ENCODE measurements at places on chromosomes 6 and 20.
A peak's percentile ranks its signal among the peaks of the same experiment; 100 is the strongest.

DNA sequence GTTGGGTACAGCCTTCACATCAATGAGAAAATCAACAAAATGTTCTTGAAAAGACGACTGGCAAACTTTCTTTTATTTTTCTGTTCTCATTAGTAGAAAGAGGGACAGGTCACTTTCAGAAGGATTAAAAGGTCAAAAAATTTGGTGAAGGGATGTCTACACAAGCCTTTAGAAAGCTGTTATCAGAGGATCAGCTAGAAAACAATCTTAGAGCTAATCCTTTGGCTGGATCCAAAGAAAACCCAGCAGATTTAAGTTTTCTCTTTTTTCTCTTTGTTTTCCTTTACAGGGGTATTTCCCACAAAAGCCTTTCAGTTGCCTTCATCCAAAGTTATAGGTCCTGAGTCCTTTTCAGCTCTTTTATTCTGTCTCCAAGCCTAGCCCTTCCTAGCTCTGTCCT, 57.3 kb upstream of the EDN1 start:
- DNase-seq = no peak

DNA sequence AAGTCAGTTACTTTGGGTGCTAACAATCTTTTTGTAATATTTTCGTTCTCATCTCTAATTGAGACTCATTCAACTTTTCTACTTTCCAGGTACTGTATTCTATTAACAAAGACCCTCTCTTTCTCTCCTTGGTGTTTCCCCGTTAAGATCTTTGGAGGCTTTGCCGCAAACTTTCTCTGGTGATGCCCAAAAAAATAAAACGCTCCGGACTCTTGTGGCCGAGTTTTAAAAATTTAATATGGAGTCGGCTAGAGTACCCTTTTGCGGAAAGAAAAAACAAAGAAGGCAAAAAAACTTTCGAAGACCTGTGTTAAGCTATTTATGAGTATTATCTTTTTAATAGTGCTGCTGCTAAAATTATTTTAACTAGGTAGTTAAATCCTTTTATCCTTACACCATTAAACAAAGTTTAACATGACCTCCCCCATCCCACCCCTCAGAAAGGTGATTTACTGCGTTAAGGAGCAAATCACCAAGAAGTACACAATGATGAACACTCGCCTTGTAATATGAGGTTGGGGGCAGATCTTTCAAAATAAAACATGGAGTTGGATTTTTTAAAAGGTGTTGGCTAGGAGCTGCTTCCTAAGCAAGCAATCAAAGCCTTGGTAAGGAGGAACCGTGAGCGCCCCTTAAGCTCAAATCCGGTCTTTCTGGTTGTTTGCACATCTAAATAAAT, 10.0 kb downstream of the SIM1 start:
- no peak for DNase-seq

DNA sequence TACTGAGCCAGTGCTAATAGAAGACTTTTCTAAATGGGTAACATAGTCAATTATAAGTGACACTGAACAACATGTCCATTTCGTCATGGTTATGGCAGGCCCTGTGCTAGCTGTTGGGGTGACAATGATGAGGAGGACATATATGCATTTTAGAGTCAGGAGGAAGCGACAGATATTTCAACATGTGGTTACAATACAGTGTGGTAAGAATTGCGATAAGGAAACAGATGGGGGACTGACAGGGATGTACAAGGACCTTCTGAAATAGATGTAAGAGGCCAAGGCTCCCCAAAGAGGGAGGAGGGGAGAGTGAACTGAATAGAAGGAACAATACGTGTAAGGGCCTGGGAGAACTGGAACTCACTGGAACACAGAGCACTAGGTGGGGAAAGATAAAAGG, 11.7 kb downstream of the MMP24 start:
- no peak for DNase-seq

- no peak for DNase-seq
Observed at GRCh38 chr20:836190-836589, 2.7 kb downstream of the FAM110A start.

DNA sequence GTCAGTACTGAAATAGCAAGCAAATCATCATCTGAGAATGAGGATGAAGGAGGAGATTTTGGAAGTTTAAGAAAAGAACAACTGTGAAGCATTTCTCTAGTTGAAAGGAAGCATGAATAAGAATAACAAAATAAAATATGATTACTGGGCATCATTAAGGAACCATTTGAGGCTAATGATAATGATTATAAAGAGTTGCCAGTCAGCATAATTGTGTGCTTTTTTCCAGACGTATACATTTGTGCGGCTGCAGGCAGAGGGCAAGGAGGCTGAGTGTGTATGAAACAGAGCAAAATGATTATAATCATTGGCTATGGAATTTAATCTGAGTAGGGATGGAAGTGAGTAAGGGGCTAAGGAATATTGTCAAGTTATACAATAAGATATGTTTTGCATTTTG, 218.7 kb upstream of the FUT9 start:
- no peak for DNase-seq

DNA sequence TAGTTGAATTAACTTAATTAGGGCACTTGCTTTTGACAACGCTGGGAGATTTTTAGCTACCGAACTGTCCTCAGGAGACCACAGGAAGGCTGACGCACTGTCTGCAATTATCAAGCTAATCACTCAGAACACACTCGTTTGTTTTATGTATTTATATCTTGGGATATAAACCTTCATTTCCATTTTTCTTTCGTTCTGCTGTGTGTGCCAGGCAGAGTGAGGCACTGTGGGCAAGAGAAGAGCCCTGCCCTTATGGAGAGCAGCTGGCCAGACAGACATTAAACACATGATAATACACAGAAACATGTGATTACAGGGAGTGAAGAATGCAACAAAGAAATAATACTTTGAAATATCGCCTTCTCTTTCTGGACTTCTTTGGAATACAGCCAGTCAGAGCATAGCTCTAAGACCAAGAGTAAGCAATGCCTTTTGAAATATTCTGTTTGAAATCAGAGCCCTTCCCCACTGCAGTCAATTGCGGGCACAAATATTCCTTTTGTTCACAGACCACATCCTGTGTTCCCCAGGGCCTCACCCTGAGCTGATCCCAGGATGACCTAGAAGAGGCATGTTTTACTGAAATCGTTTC, 96.8 kb downstream of the ANKRD60 start:
- no peak for DNase-seq

- no peak for DNase-seq
Observed at GRCh38 chr20:41686961-41687360, 68.8 kb upstream of the CHD6 start.

GRCh38 chr6:131954059-131954774, 3.0 kb upstream of the CCN2 start:
- no peak for DNase-seq

- no peak for DNase-seq
Observed at GRCh38 chr6:45577836-45578504, 200.2 kb upstream of the SUPT3H start.

DNA sequence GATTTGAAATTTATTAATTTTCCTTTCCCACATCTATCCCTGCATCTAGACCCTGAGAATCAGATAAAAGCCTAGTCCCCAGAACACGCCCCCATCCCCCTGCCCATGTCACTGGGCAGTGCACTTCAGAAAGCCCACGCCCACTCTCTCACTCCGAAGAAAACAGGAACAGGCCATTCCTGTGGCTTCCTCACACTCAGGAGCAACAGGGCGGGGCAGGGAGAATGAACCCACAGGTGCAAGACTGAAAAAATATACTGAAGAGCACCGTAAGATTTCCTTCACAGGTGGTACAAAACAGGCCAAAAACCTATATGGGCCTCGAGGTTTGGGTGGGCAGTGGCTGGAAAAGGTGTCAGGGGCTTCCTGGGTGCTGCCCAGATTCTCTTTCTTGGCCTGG, 3.4 kb downstream of the OXT start:
- no peak for DNase-seq

DNA sequence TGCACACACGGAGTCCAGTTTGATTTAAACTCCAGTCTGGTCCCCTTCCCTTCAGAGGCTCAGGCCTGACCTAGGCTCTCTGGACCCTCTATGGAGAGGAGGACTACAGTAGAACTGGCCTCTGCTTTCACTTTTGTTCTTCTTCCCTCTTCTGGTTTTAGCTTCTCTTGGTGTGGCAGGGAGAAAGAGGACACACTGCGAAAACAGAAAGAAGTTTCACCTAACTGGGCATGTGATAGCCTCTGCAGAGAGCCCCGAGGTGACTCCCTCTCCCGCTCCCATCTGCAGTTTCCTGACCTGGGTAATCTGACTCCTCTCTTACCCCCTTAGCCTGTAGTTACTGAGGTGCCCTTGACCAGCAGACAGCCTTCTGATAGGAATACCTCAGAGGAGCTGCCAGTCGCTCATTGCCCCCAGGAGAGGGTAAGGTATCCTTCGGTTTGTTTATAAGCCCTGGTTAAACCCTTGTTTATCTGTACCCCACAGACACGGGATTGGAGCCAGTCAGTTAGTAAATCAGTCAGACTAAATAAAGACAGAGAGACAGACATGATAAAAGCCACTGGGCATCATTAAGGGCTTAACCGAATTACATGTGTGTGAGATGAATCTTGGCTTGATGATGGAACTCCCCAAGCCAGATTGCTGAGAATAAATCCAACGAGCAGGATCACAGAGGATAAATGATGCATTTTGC, 12.0 kb upstream of the DTNBP1 start:
- no peak for DNase-seq

DNA sequence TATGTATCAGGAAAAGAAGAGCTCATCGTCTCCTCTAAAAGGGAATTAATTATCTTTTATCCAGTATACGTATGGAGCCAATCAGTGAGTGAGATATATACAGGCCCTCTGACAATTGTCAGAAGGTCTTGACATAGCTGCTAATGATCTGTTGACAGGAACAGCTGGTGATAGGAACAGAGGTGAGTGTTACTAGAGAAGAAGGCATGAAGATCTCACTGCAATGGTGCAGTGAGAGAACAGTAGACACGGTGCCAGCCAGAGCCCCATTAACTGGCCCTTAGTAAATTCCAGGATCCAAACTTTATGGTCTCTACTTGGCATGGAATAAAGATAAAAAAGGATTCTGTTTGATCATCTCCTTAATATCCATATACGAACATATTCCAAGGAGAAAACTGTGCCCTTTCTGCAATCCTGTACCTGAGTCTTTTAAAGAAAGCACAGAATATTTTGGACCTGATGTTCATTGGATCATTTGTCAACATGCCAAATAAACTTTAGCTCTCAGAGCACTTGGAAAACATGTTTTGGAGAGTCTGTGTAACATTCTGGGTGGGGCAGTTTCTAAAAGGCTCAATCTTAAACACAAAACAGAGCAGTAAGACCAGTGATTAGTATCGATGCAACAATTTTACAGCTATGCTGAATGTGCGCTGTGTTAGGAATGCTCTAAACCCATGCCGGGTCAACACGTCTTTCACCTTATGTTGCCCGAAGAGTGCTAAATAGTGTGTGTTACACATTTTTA, 135.8 kb upstream of the CITED2 start:
- no peak for DNase-seq

DNA sequence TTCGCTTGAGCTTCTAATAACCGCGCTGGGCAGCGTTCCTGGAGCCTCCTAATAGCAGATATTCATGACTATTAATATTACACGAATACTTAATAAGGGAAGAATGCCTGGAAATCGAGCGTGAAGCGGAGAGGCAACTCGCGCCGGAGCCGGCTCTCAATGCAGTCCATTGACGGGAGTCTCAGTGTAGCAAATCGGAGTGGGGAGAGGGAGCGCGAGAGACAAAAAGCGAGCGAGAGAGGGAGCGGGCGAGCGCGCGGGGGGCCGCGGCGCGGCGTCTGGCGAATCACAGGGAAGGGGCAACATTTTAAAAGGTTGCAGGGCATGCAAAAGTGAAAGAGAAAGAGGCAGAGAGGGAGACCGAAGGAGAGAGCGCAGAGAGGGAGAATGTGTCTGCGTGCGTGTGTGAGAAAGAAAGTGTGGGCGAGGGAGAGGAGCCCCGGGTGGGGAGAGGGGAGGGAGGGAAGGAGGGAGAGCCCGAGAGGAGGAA, 2.9 kb downstream of the TFAP2A start:
- DNase-seq = no peak

- DNase-seq = no peak
Observed at GRCh38 chr6:71194724-71195123, 93.9 kb upstream of the OGFRL1 start.

DNA sequence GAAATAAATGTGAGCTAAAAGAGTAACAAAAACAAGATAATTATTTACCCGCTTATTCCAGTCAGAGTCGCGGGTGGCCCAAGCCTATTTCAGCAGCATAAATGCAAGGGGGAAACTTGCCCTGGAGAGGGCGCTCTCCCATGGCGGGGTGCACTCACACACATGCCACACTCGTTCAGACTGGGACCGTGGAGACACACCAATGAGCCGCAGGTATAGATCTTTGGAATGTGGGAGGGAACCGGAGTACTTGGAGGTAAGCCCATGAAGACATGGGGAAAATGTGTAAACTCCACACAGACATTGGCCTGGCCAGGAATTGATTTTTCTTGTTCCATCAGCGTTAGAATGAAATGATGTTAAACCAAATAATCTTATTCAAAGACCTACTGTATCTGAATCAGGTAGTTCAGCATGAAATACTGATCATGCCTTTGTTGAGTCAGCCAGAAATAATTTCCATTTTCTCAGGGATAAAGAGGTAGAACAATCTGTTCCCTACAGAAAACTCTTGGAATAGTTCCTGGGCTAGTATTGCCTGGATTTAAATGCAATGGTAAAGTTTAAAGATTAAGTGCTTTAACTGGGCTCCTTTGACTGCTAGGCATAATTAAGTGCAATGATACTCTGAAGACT, 191.5 kb downstream of the MCHR2 start:
- no peak for DNase-seq

- no peak for DNase-seq
Observed at GRCh38 chr20:41587956-41588355, 30.2 kb downstream of the CHD6 start.

- peak; percentile 32 for DNase-seq
Observed at GRCh38 chr6:158769771-158770432, 49.3 kb downstream of the EZR start.

DNA sequence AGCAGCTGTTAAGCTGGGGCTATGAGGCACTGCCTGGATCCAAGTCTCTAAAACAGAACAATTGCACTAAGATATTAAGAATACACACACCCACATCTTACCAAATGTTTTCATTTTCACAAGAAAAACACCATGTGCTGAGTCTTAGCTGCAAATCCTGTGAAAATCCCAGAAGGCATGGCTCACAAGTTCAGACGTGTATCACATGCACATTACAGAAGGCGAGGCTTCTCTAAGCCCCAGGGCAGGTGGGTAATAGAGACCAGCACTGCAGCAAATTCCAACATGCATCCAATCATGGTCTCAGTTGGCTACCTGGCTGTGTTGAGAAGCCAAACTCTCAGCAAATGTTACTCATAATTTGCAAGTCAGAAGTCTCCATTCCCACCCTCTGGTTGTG, 16.2 kb upstream of the CST3 start:
- DNase-seq = no peak

Measured in putamen (tissue), 1 donor.